ENCODE measurements at places on chromosomes 5 and 9. TPM values are rescaled to one million over a fixed set of nuclear protein-coding genes. Genes with fewer than 3 reads are reported as not detected.
A peak's percentile ranks its signal among the peaks of the same experiment; 100 is the strongest.

GRCh38 chr9:91927922-91928510, 22.0 kb downstream of the ROR2 start:
- no peak for DNase-seq

DNA sequence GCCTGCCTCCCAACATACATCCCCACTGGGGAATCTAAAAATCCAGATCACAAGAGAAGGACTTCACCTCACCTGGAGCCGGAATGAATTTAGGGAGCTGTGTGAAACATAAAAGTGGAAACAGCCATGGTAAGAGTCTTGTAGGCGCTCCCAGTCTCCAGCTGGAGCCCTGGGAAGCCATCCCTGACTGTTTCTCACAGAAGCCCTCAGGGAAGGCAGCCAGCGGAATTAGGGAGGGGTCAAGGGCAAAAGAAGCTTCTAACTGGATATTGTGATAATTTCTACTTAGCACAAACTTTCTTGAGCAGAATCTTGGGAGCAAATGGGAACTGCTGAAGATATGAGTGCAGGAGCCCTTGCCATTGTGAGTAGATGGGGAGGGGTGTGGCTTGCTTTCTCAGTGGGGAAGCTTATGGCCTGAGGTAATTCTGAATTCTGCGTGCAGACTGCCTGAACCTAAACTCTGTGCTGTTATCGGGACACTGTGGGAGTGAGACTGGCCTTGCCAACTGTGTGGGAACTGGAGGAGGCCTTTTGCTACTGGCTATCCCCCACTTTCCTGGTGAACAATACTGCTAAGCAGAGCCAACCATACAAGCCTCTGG, 174.4 kb upstream of the SMC2 start:
- no peak for DNase-seq

- no peak for DNase-seq
Observed at GRCh38 chr9:131275332-131276093, 797 bp downstream of the FAM78A start.

DNA sequence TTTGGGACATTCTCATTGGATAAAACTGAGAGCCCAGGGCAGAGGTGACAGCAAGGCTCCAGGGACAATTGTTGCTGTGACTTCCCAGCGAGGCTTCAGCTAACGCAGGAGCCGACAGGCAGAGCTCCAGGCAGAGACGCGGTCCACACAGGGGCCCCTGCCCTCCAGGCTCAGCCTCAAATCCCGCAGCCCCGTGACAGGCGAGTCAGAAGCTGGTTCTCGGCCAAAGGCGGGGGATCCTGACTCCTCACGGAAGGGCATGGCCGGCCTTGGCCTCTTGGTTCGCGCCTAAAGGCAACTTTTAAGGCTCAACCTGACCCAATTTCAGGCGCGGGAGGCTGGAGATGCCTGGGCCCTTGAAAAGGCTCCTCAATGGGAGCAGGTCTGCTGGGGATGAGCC, 21.3 kb downstream of the SLC12A7 start:
- DNase-seq = no peak

GRCh38 chr5:168261227-168261571, 30.2 kb upstream of the WWC1 start:
- no peak for DNase-seq

GRCh38 chr5:138083702-138084101, at the start of gene WNT8A:
TSS of gene WNT8A (plus strand) at chr5:138084033. CDS start at chr5:138084128, 95 bp downstream.
- no peak for DNase-seq

GRCh38 chr5:110050640-110051345, 361.1 kb downstream of the MAN2A1 start:
- DNase-seq = no peak

GRCh38 chr5:144142139-144142823, 28.2 kb downstream of the YIPF5 start:
- DNase-seq = peak; percentile 70

DNA sequence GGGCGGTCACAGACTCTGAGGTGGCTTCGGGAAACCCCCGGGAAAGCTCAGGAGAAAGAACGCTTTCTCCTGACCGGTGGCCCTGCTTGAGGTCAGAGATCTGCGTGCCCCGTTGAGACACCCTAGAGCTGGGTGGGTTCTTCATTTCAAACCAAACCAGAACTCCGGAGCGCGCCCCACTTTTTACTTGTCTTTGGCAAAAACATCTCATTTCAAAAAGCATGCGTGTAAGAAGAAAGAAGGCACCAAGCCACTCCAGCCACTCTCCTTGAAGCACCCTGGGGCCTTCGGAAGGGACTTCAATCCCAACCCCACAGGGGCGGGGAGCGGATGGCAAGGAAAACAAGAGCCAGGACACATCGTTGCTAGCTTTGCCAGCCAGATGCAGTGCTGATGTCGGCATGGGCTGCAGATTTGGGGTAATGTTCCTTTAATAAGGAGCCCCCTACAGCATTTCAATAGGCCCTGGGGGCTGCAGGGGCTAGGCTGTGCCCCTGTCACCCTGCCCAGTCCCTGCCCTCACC, 171.7 kb downstream of the ERCC6L2 start:
- no peak for DNase-seq

DNA sequence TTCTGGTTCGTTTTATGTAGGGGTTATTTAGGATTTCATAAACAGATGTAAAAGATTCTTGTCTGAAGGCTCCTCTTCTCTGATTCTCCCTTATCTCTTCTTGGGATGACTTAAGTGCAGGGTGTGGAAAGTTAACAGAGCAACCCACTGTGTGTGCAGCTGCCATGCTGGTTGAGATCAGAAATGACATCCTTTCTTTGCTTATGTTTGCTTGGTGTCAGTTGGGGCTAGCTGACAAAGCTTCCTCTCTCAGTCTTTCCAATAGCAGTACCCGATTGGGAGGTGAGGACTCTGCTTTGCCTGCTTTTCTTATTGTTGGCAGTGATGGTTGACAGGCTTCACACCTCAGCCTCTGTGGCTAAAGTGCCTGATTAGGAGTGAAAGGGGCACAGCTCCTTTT, 26.5 kb downstream of the OGN start:
- DNase-seq = no peak

GRCh38 chr9:137114613-137115393, at the start of gene DPP7:
TSS of gene DPP7 (minus strand) at chr9:137114733. CDS start at chr9:137114713, 20 bp downstream.
- peak; percentile 53 for DNase-seq

DNA sequence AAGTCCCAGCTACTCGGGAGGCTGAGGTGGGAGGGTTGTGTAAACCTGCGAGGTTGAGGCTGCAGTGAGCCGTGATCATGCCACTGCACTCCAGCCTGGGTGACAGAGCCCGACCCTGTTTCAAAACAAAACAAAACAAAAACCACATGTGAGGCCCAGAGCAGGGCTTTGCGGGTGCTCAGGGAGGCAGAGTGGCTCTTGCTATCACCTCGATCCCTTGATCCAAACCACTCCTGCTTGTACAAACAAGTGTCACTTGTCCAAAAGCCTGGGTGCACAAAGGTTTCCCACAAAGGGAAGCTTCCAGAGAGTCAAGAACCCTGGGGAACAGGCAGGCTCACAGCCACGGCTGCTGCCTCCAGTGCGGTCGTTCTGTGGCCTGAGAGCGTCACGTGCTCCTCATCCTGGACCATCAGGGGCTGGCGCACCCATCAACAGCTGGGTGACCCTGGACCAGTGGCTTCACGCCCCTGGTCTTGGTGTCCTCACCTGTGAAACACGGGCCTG, 162.7 kb downstream of the C9orf50 start:
- no peak for DNase-seq

- DNase-seq = peak; percentile 85
Observed at GRCh38 chr9:37415011-37415719, 7.3 kb upstream of the GRHPR start.

DNA sequence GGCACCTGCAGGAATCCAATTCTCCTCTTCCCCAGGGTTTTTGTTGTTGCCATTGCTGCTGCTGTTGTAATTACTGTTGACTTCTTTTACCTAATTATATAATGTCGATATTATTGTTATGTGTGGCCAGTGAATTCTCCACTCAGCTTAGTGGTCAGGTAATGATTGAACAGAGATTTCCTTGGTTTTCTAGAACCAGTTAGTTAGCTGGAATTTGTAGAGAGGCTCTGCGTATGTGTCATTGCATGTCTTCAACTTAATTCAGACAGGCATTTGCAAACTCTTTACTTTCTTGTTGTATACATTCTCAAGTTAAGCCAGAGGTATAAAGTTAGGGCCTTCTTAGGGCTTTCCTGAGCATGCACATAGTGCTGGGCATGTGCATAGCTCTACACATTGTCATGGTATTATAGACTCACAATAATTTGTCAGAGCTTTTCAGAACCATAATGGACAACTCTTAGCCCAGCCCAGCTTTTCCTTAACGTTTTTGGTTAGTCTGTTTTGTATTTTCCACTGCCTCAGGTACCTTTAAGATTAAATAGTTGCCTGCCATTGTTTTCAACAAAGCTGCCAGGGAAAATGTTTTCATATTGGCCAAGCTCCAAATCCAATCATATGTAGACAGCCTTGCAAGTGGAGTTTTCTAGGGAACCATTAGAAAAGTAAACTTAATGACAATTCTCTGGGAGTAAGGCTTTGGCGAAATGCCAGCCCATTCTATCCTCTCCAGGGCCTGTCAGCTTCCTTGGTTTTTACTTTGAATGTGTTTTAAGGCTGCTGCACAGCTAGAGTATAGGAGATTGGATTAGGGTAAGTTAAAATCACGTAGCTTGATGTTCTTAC, 68.1 kb downstream of the UBE2R2 start:
- peak; percentile 46 for DNase-seq

IL13 gene
- not detected for total RNA-seq

IL7R gene
- 0.44 TPM for total RNA-seq

IFNA13 gene
- total RNA-seq = not detected

ZNF462 gene
- total RNA-seq = 45.7 TPM

GLRA1 gene
- not detected for total RNA-seq

All from MCF 10A (cell line).